ENCODE measurements at places on chromosomes 5 and 9.

DNA sequence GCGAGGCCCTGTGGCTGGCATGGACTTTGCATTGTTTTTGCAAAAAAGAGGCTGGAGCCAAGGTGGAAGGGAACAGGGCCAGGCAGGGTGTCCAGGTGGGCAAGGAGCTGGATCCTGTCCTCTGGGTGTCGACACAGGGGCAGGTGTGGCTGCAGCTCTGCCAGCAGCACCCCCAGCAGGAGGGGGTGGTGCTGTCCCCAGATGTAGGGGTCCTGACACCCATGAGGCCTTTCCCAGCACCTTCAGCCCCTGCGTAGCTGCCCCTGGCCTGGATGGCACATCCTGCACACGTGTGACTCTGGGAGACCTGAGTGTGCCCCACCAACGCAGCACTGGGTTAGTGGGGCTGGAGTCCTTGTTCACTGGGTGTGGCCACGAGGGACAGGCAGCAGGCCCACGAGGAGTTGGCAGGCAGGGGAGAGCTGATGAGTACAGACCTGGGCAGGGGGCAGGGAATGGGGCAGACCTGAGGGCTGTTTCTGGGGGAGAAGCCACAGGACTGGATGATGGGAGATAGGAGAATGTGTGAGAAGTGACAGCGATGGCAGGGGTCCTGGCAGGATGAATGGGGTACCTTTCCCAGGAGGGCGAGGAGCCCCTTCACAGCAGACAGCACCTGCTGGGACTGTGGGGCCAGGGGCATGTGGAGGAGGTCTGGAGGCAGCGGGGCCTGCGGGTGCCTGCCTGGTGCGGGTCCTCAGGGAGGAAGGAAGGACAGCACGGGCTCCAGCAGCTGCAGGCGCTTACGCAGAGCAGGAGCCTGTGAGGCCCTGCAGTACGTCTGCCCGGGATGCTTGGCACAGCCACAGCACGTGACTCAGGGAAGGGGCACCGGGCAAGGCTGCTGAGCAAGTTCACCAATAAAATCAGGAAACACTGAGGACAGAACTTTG, 3.6 kb upstream of the RASGEF1C start:
- no peak for ATAC-seq

GRCh38 chr5:170481849-170482248, 22.0 kb upstream of the KCNIP1 start:
- no peak for ATAC-seq

- ATAC-seq = no peak
Measured at GRCh38 chr5:16642867-16643266, 26.1 kb upstream of the RETREG1 start.

GRCh38 chr5:142866563-142867275, 96.5 kb downstream of the ARHGAP26 start:
- ATAC-seq = peak; percentile 89

DNA sequence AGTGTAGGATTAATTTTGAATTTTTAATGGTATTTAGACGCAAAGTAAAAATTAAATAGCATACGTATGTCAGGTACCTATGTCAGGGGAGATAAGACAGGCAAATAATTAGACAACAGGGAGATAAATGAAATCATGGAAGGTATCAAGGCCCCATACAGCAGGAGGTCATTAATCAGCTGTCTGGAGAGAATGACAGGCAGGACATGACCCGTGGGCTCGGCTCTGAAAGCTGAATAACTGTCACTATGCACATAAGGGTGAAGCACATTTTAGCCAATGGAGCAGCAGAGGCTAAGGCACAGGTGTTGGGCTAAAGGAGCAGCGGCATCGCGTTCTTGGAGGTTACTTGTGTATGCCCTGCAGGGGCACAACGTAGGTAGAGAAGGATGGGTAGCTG, 11.9 kb downstream of the SLC25A51 start:
- no peak for ATAC-seq

DNA sequence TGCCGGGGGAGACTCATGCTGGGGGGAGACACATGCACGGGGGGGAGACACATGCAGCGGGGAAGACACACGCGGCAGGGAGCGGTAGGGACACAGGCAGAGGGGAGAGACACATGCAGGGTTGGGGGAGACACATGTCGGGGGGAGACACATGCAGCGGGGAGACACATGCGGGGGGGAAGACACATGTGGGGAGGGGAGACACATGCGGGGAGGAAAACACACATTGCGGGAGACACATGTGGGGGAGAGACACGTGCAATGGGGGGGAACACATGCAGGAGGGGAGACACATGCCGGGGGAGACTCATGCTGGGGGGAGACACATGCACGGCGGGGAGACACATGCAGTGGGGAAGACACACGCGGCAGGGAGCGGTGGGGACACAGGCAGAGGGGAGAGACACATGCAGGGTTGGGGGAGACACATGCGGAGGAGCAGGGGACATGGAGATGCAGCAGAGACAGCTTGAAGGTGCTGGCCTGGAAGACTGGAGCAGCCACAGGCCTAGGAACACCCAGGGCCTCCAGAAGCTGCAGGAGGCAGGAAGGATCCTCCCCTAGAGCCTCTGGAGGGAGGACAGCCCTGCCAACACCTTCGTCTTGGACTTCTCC, 20.3 kb upstream of the OLFM1 start:
- ATAC-seq = no peak

GRCh38 chr5:171425596-171426244, 6.3 kb downstream of the FGF18 start:
- ATAC-seq = no peak

DNA sequence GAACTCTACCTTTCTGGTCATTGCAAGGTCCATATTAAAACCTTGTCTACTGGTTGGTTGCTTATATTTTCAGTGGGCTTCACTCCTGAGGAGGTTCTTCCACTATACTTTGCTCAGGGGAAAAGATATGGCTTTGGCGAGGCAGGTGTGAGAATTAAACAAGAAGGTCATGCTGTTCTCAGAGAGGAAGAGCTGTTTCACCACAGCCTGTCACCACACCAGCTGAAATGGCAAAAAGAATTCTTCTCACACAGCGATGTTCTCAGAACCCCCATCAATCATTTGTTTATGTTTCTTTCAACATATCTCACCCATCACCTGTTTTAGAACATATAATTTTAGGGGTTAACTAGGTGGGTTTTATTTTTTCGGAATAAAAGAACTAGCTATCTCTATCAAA, 38.6 kb downstream of the CAPSL start:
- no peak for ATAC-seq

DNA sequence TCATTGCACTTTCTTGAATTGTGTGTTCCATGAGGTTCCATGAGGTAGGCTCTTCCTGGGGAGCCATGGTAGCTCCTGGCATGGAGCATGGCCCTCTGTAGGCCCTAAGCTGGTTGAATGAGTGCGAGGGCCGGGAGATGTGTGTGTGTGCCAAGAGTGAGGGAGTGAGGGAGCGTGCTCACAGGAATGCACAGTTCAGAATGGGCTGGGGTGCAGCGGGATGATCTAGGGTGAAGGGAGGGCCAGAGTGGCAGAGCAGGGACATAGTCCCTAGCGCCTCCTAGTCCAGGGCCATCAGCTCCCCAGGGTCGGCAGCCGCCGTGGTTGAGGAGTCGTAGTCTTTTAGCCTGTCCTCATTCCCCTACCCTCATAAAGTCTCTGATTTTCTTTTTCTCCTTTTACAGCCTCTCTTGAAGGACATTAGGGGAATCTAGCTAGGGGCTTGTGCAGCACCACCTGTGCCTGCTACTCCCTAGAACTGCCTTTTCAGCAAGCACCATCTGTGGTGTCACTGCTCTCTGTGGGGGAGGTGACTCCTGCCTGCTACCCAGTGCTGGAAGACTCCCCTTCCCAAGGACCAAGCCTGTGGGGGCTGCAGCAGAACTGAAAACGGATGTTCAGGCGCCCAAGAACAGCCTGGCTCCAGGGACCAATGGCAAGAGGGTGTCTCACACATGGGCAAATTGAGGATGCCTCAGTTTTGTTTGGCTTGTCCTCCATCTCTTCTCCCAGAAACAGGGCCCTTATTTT, 65.3 kb upstream of the PPARGC1B start:
- no peak for ATAC-seq

DNA sequence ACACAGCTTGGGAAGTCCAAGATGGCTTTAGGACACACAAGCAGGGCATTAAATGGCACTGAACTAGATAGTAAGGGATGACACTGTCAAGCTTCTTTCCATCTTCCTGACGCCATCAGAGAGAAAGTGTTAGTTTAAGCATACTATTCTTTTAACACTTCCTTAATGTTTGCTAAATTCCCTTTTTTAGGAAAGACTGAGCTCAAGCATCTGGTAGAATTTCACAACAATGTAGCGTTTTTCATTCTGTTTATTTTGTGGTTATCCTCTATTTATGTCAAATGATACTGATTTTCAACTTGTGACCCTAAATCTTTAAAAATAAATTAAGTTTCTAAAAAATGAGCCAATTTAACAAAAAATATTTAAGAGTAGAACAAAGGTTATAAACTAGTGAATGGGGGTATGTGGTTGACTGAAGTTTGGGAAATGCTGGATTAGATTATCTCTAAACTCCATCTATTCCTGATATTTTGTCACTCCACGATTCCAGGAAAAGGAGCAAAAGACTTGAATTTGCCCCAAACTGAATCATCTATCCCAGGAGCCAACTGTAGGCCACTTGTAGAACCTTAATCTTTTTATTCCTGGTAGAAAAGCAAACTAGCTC, 147.4 kb upstream of the KLF9 start:
- no peak for ATAC-seq

- no peak for ATAC-seq
Measured at GRCh38 chr9:113057193-113057592, 669 bp upstream of the ZFP37 start.

DNA sequence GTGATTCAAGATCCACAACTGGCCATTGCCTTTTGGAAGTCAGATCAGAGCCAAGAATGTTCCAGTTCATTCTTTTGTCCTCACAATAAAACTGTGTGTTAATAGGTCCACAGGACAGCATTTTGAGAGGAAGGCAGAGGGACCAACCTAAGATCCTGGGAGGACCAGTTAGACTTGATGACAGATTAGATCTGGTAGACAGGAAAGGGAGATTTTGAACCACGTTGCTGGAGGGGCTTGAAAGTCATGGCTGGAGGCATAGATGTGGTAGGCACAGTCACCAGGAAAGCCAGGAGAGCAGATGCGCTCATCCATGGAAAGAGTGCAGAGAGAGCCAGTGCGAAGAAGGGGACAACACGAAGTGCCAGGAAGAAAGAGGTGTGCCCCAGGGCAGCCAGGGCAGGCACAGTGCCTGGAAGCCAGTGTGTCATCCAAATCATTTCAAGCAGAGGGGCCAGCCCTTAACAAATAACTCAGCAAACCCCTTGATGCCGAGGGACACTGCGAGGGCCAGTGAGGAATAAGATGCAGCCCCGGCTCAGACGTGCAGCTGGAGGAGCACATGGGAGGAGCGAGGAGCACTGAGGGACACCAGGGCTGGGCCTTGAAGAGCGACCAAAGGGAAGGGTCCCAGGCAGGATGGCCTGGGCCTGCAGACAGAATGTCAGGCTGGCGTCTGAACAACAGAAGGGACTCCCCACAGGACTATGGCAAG, 12.8 kb upstream of the SLC2A8 start:
- no peak for ATAC-seq

DNA sequence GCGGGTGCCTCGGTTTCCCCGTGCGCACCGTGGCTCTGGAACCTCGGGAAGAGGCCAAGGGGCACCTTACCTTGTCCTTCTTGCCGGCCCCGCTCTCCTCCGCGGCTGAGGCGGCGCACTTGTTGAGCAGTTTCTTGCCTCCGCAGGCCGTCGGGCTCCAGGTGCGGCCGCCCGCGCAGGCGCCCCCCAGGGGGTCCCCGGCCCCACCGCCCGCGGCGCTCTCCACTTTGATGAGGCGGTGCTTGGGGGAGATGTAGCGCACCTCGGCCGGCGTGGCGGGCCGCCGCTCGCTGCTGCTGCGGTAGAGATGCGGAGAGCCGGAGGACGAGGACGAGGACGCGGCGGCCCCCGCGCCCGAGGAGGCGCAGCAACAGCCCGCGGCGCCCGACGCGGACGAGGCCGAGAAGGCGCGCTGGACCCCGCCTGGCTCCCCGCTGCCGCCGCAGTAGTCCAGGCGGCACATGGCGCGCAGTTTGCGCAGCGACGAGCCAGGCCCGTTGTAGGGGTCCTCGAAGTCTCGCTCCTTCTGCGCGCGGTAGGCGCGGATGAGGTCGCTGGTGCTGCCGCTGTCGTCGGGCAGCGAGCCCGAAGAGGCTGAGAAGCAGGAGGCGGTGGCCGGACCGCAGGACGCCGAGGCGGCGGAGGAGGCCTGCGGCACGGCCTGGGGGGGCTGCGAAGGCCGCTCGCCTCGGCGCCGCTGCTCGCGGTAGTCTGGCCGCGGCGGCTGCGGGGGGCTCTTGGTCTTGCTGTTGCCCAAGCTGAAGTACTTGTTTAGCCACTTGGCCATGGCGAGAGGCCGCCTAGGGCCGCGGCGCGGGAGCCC, 957 bp downstream of the SHB start:
- ATAC-seq = no peak

- no peak for ATAC-seq
Measured at GRCh38 chr9:81685763-81686613, 3.4 kb downstream of the TLE1 start.

DNA sequence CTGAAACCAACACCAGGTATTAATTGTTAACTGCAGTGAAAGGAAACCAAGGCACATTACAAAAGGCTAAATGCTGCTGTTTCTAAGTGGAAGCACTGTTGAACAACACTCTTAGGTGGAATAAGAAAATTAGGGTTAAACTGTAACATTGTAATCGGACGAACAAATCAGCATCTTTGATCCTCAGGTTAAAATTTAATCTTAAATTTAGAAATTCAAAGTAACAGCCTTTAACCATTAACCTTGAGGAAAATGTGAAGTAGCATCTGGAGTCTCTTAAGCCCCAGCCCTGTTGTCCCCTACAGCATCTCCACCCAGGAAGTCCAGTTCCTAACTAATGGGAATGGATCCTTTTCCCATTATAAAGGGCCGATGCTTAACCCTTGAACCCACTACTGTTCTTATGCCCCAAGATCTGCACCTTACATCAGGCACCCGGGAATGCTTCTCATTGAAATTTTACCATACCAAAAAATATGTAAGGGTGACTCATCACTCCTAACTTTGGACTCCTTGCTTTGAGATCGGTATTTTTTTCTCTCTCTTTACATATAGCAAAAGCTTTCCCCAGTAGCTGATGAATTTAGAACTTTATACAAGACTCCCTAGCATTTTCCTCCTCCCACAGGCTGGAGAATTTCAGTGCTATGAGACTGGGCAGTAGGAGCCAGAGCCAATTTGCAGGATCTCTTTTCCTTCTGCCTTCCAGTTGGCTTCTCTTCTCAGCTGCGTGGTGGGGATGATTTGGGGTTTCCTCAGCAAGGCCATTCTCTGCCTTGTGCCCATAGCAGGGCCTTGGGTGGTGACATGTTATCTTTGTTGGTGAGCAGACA, 32.0 kb upstream of the ITGA2 start:
- ATAC-seq = no peak

DNA sequence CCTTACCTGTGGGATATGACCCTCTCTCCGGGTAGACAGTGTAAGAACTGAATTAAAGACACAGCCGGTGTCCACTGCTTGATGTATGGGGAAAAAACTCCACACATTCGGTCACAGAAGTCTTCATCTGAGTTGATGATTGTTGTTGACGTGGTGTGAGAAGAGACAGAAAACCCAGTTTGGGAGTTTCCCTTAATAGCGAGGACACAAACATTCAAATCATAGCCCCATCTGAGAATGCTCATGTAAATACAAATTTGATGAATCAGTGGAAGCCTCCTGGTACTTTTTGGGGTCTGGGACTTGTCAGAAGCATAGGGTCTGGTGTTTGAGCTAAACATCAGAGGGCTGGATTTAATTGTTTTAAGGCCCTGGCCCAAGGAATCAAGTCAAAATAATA, 11.0 kb downstream of the HAVCR1 start:
- ATAC-seq = no peak

Measured in activated T-helper 17 cell treated with anti-CD3 and anti-CD28 coated beads, Interleukin-2, amount 50 U/mL, for 72 hours (primary cell).